Activated naive CD4-positive, alpha-beta T cell treated with Interleukin-2 at 50 U/mL for 16 hours (primary cell): ENCODE measurements at places on chromosomes 4 and X.
A peak's percentile ranks its signal among the peaks of the same experiment; 100 is the strongest.

GRCh38 chr4:108001540-108002135 is 11.9 kb downstream of the HADH start:
- DNase-seq, result no peak

- DNase-seq, result no peak
Observed at GRCh38 chr4:152258804-152259708, 276.8 kb downstream of the FBXW7 start.

DNA sequence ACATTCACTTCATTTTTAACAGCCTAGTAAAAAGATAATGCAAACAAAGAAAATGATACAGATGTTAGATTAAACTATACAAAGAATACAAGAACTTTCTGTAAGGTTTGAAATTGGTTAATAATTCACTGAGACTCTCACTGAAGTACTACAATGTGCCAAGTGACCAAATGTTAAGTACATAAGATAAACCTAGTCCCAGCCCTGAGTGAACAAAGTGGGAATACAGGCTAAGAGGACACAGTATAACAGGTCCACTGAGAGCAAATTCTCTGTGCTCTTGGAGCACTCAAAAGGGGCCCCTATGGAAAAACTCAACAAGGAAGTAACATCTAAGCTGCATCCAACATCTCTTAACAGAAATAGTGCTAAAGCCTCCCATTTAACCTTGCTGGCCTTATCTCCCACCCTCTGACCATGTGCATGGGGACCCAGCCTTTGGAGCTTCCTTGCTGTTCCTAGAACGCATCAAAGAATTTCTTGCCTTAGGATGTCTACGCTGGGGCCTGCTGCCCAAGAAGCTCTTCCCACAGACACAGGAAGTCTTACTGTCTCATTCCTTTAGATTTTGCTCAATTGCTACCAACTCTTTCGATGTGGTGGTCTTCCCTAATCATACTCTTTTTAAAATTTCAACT is 113.4 kb downstream of the ZAR1 start:
- DNase-seq, result no peak

- no peak for DNase-seq
Observed at GRCh38 chr4:58451707-58452106, 1341.5 kb upstream of the IGFBP7 start.

GRCh38 chr4:72895408-72895807 is 174.1 kb downstream of the COX18 start:
- no peak for DNase-seq

DNA sequence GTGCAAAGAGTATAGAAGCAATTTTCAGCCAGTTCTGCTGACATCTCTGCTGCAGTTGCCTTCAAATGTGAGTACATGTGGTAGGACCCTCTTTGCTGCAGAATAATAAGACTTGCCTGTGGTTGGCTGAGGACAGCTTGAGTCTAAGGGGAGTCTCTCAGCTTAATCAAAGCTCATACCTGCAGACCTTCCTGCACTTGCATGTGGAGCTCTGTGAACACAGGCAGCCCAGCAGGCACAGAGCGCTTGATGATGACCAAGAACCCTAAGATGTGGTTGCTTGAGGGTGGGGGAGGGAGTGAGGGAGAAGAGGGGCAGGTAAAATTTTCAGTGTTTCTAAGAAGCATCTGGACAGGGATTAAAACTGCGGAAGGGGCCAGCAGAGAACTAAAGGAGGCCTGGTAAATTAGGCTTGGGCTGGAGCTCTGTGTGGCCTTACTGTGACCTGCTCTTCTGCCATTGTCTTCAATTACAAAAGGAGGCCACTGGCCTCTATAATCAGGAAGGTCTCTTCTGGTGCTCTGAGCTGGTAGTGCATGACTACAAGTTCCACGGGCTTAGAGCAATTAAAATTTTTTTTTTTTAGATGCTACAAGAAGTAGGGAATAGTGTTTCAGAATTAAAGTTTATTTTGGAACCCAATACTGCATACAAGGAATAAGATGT is 59.9 kb upstream of the CHRNA9 start:
- DNase-seq, result no peak

- DNase-seq, result no peak
Observed at GRCh38 chr4:113409181-113409580, 352.4 kb downstream of the CAMK2D start.

DNA sequence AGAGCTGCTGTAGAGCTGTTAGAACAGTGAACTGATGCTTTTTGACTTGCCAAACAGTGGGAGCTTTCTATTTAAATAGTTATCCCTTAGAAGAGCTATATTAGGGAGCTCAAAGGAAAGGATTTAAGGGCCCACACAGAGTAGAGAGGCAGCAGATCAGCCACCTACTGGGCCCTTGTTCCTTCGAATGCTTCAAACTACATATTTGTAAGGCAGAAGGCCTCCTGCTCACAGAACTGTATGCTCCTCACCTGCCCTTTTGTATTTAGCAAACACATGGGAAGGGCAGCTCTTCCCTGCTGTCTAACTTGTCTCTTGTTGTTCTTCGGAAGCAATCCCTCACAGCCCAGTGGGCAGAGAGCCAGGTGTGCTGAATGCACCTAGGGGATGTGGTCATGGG is 38.0 kb downstream of the IL1RAPL1 start:
- DNase-seq, result no peak

DNA sequence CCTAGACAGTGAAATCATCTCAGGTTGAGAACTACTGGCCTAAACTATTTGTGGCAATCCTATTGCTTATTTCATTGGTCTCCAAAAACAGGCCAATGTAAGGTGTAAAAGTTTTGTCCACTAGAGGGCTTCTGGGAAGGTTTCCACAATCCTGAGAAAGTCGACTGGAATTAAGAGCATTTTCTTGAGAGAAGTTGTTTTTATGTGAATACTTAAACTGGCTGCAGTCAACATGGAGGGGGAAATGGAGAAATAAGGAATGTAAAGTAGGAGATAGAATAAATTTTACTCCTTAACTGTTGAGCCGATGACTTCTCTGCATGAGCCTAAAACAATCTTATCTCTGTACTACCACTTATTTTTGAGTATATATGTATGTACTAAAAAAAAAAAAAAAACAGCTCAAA is 11.0 kb upstream of the EIF4E start:
- no peak for DNase-seq

DNA sequence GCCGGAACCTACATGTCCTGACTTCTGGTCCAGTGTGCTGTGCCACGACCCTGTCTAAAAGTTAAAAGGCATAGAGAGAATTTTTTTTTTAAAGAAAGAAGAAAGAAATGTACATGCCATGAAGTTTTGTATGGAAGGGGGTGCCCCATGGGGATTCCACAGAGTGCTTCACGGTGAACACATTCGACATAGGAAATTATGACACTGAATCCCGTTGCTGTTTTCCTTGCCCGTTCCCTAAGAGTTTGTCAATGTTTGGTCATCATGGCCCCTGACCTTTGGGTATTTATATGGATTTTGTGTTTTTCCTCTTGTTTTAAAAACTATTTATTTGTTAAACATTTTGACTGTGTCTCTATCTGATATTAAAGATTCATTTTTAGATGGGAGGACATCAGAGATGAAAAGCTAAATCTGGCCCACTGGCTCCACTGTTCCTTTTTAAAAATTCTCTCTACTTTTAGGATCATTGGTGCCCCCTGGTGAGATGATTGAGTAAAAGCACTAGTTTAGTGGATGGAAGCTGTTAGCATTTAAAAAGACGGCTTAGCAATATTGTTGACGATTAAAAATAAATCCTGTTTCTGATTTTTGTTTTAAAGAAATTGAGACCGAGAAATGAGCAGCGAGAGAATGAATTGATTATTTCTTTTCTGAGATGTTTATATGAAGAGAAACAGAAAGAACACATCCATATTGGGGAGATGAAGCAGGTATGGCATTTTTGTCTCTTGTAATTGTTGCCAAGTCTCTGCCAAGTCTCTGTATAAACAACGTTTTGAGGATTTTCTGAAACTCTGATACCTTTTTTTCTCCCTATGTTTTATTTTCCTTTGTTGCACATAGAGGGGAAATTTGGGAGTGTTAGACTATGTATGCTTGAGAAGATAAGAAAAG is 75.0 kb downstream of the PTTG2 start:
- no peak for DNase-seq

GRCh38 chr4:70712604-70713452 is 8.9 kb upstream of the RUFY3 start:
- DNase-seq, result no peak

GRCh38 chrX:110989447-110989846 is 106.5 kb upstream of the PAK3 start:
- DNase-seq, result no peak

DNA sequence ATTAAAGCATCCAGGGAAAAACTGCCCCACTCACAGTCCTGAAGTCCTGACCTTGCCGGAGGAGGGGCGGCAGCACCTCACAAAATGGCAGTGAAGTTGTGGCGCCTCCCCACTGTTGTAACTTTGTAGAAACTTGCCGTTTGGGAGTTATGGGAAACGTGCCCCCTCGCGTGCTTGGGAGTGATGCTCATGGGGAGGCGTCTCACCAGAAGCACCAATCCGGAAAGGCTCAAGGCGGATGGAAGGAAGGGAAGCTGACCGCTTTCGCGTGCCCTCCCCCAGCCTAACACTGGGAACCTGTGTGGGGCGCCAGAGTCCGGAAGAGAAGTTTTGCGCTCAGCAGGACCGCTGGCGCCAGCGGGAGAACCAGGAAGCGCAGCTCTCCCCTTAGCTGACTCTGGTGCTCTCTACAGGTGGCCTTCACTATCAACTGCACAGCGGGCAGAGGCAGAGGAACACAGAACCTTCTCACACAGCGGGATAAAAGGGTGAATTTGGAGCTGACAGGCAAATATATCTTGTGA is at the start of the genes CT45A10 and SAGE1:
Gene CT45A10, minus strand, starts transcription at position 151 of the 524 bp plus-strand sequence. CDS start 8,100 bp downstream, outside the sequence.
Gene SAGE1, plus strand, starts transcription at position 423 of the 524 bp plus-strand sequence. CDS start 2,527 bp downstream, outside the sequence.
- no peak for DNase-seq

- no peak for DNase-seq
Observed at GRCh38 chrX:126575911-126576310, 23.3 kb upstream of the DCAF12L1 start.

DNA sequence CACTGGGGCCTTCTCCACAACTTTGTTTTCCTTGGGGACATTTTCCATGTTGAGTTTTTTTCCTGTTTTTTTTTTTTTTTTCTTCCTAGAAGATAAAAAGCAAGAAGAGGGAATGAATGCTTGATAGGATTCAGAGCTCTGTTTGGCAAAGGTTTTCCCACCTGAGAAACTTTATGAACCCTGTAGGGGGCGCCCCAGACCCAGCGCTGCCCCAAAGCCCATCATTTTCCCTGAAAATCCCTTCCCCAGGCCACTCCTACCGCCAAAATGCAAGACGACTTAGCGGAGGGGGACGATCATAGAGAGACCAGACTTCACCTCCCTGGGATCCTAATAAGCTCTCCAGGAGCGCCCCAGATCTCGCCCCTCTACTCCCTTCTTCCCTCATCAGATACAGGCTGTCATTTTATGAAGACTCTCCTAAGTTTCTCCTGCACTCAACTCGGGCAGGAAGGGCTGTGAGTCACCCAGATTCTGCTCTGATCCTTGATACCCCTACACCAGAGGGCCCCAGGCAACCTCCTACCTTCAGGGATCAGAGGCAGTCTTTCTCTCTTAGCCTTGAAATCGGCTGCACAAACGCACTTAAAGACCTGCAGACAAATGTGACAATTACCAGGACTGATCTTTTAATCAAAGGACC is 1.4 kb downstream of the BEX5 start:
- peak; percentile 6 for DNase-seq

- no peak for DNase-seq
Observed at GRCh38 chr4:109833756-109834155, 6.0 kb downstream of the RRH start.
